ENCODE measurements at places on chromosomes 2 and 18.
A peak's percentile ranks its signal among the peaks of the same experiment; 100 is the strongest.

- no peak for DNase-seq
- H3K4me1 ChIP-seq = no peaks in the 10 kb centered on the region
- no peak overlapping the region for H3K4me3 ChIP-seq
- H3K27ac ChIP-seq = no peak overlapping the region
Observed at GRCh38 chr2:172962824-172963223, 112.8 kb upstream of the MAP3K20 start.

DNA sequence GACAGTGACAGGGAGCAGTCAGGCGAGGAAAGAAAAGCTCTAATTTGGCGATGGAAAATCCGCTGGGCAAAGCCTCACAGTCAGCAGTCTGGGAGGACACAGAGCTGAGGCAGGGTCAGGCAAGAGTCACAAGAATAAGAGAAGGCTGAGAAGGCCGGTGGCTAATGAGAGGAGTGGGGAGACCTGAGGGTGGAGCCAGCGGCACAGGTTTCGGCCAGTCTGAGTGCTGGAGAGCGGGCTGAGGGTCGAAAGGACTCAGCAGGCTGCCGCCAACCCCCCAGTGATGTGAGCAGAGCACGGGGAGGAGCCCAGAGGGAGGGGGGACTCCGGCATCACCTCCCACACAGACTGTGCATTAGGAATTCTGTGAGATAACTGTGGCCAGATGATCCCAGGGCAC lies 500.6 kb upstream of the MYT1L start:
- no peak for DNase-seq
- no peaks in the 10 kb centered on the region for H3K36me3 ChIP-seq
- no peaks in the 10 kb centered on the region for H3K4me1 ChIP-seq
- H3K27ac ChIP-seq = no peak overlapping the region

GRCh38 chr18:41923446-41923845 lies 31.6 kb upstream of the PIK3C3 start:
- H3K27ac ChIP-seq = no peak overlapping the region
- H3K4me1 ChIP-seq = no peaks in the 10 kb centered on the region
- no peak overlapping the region for H3K4me3 ChIP-seq

- H3K36me3 ChIP-seq = no peaks in the 10 kb centered on the region
- peak overlapping the region; percentile 44 for H3K4me3 ChIP-seq
- no peak overlapping the region for H3K27ac ChIP-seq
- no peaks in the 10 kb centered on the region for H3K4me1 ChIP-seq
- no peaks in the 10 kb centered on the region for H3K27me3 ChIP-seq
- peak; percentile 74 for DNase-seq
Observed at GRCh38 chr2:28956415-28956826, 24.7 kb upstream of the TOGARAM2 start.

DNA sequence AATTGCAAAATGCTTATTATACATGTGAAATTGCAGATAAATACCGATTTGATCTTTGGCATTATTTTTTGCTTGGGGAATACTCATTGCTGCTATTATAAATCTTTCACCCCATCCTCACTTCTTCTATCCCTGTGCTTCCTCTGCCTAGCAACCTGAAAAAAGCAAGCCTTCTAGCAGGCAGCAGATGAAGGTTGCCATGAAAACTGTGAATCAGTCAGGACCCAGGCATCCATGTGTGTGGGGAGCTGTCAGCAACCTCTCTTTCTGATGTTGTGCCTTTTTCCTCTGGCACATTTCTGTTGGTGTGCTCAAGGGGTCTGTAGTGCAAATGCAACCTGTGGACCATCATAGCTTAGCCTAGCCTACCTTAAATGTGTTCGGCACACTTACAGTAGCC lies 364.2 kb downstream of the LRRTM1 start:
- H3K4me3 ChIP-seq = no peak overlapping the region
- no peak for DNase-seq
- H3K4me1 ChIP-seq = no peaks in the 10 kb centered on the region
- no peaks in the 10 kb centered on the region for H3K36me3 ChIP-seq
- H3K27me3 ChIP-seq = no peaks in the 10 kb centered on the region

DNA sequence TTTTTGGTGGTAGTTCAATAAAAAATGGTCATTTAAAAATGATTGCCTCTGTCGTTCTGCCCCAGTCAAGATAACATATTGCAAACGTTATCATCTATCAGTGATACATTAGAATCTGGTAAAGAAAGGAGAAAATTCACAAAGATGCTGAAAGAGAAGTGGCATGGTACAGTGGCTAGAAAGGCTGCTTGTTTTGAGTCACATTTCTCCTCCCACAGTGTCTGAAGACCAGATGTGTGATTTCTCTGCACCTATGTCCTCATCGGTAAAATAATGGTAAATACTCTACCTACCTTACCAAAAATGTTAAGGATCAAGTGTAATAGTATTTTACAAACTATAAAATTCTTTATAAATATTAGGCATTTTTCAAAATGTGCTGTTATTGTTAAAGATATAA lies 76.1 kb upstream of the NOSTRIN start:
- no peak overlapping the region for H3K4me3 ChIP-seq
- no peaks in the 10 kb centered on the region for H3K4me1 ChIP-seq
- no peak overlapping the region for H3K27ac ChIP-seq
- no peak for DNase-seq
- H3K36me3 ChIP-seq = no peaks in the 10 kb centered on the region

GRCh38 chr18:7456376-7456775 lies 110.7 kb upstream of the PTPRM start:
- H3K27ac ChIP-seq = no peak overlapping the region
- DNase-seq = no peak
- H3K36me3 ChIP-seq = no peaks in the 10 kb centered on the region
- H3K4me1 ChIP-seq = no peaks in the 10 kb centered on the region
- H3K4me3 ChIP-seq = no peak overlapping the region
- no peaks in the 10 kb centered on the region for H3K27me3 ChIP-seq

GRCh38 chr18:8298186-8298585 lies 311.1 kb upstream of the RAB12 start:
- no peaks in the 10 kb centered on the region for H3K27me3 ChIP-seq
- H3K4me3 ChIP-seq = no peak overlapping the region
- DNase-seq = no peak
- no peaks in the 10 kb centered on the region for H3K4me1 ChIP-seq

DNA sequence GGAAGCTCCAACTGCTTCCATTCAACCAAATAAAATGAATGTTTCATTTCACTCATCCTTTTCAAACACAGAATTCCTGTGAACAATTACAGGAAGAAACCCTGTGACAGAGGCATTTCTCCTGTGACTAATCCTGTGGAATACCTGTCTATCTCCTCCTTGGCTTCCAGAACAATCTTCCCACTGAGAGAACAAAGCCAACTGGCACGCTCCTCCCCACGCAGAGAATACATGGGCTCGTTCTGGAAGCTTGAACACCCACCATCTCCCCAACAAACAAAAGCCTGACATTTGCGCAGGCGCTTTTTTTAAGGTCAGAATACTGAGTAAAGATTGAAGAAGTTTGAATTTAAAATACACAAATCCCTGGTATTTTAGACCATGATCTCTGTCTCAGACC lies 104.7 kb upstream of the SLC66A3 start:
- no peaks in the 10 kb centered on the region for H3K4me1 ChIP-seq
- H3K27ac ChIP-seq = no peak overlapping the region
- DNase-seq = no peak

- H3K27ac ChIP-seq = no peak overlapping the region
- H3K36me3 ChIP-seq = no peaks in the 10 kb centered on the region
- H3K4me1 ChIP-seq = no peaks in the 10 kb centered on the region
- H3K27me3 ChIP-seq = no peaks in the 10 kb centered on the region
- no peak overlapping the region for H3K4me3 ChIP-seq
- DNase-seq = no peak
Observed at GRCh38 chr2:128949360-128949759, 630.7 kb upstream of the HS6ST1 start.

GRCh38 chr2:143029141-143029540 lies 100.1 kb upstream of the ARHGAP15 start:
- no peaks in the 10 kb centered on the region for H3K4me1 ChIP-seq
- no peak overlapping the region for H3K27ac ChIP-seq
- no peak overlapping the region for H3K4me3 ChIP-seq
- no peak for DNase-seq
- H3K36me3 ChIP-seq = no peaks in the 10 kb centered on the region

- no peaks in the 10 kb centered on the region for H3K27me3 ChIP-seq
- no peak overlapping the region for H3K4me3 ChIP-seq
- H3K36me3 ChIP-seq = no peaks in the 10 kb centered on the region
- no peaks in the 10 kb centered on the region for H3K4me1 ChIP-seq
Observed at GRCh38 chr2:162215162-162215561, 28.1 kb downstream of the FAP start.

DNA sequence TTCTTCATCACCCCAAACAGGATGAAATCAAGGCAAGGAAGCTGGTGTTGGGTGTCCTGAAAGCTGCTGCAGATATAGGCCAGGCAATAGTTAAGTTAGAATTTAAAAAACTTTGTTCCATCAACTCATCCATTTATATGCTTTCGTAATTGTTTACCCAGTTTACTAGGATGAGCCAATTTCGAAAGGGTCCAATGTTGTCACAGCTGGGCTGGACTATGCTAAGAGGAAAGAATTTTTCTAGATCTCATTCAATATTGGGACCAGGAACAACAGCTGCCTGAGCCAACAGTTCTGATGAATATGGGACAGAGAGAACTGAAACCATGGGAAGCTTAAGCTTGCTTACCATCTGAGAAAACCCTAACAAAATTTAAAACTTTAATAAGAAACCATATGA lies 21.6 kb upstream of the SP3 start:
- DNase-seq = no peak
- H3K4me1 ChIP-seq = no peaks in the 10 kb centered on the region
- H3K27me3 ChIP-seq = no peaks in the 10 kb centered on the region
- no peak overlapping the region for H3K4me3 ChIP-seq

GRCh38 chr2:151650456-151650855 lies 83.8 kb downstream of the NEB start:
- H3K27ac ChIP-seq = no peak overlapping the region
- H3K27me3 ChIP-seq = no peaks in the 10 kb centered on the region
- peaks cover 4% of the 10 kb centered on the region for H3K4me1 ChIP-seq
- no peaks in the 10 kb centered on the region for H3K36me3 ChIP-seq
- H3K4me3 ChIP-seq = no peak overlapping the region
- no peak for DNase-seq

DNA sequence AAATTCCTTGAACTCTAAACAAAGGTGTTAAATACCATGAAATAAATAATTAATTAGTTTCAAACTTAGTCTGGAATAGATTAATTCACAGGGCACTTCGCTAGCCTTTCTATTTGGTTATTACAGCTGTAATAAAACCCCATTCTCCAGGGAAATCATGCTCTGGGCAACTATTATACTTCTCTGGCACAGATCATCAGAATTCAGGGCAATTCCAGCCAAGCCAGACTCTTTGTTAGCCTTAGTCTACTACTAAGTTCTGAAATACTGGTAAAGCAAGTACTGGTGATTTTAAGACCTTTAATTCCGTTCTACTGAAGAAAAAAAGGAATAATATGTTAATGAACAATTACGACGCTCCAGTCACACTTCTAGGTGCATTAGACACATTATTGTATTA lies 123.4 kb upstream of the PDE1A start:
- no peak for DNase-seq
- no peak overlapping the region for H3K27ac ChIP-seq
- no peaks in the 10 kb centered on the region for H3K4me1 ChIP-seq
- no peaks in the 10 kb centered on the region for H3K27me3 ChIP-seq

- H3K36me3 ChIP-seq = no peaks in the 10 kb centered on the region
- no peak overlapping the region for H3K4me3 ChIP-seq
- DNase-seq = no peak
- no peaks in the 10 kb centered on the region for H3K4me1 ChIP-seq
- no peaks in the 10 kb centered on the region for H3K27me3 ChIP-seq
Observed at GRCh38 chr2:16037808-16038457, 97.6 kb downstream of the MYCN start.

DNA sequence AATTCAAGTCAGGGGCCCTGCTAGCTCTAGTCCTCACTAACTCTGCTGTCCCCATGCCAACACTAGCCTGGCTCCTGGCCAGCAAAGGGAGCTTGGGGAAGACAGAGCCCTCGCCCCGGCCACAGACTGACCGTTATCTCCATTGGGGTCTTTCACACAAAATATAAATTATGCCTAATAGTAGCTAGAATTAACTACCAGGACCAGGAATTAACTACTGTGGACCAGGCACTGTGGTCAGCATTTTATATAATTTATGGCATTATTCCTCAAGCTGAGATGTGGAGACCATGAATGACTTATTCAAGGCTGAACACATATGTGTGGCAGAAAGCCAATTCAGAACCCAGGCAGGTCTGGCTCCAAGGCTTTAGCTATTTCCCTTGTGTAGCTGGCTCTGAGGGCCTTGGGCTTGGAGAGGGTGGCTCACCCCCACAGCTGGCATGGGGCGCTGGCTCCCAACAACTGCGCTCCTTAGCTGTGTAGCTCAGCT lies 49.2 kb downstream of the CELF4 start:
- no peak for DNase-seq
- no peaks in the 10 kb centered on the region for H3K36me3 ChIP-seq
- H3K4me3 ChIP-seq = no peak overlapping the region

GRCh38 chr2:53610260-53610659 lies 157.3 kb upstream of the CHAC2 start:
- H3K27ac ChIP-seq = no peak overlapping the region
- no peaks in the 10 kb centered on the region for H3K27me3 ChIP-seq
- H3K4me3 ChIP-seq = no peak overlapping the region
- H3K4me1 ChIP-seq = no peaks in the 10 kb centered on the region
- H3K36me3 ChIP-seq = no peaks in the 10 kb centered on the region
- no peak for DNase-seq

GRCh38 chr2:176324862-176325261 lies 55.6 kb downstream of the MTX2 start:
- H3K4me3 ChIP-seq = no peak overlapping the region
- H3K27me3 ChIP-seq = no peaks in the 10 kb centered on the region
- H3K36me3 ChIP-seq = no peaks in the 10 kb centered on the region
- no peaks in the 10 kb centered on the region for H3K4me1 ChIP-seq

DNA sequence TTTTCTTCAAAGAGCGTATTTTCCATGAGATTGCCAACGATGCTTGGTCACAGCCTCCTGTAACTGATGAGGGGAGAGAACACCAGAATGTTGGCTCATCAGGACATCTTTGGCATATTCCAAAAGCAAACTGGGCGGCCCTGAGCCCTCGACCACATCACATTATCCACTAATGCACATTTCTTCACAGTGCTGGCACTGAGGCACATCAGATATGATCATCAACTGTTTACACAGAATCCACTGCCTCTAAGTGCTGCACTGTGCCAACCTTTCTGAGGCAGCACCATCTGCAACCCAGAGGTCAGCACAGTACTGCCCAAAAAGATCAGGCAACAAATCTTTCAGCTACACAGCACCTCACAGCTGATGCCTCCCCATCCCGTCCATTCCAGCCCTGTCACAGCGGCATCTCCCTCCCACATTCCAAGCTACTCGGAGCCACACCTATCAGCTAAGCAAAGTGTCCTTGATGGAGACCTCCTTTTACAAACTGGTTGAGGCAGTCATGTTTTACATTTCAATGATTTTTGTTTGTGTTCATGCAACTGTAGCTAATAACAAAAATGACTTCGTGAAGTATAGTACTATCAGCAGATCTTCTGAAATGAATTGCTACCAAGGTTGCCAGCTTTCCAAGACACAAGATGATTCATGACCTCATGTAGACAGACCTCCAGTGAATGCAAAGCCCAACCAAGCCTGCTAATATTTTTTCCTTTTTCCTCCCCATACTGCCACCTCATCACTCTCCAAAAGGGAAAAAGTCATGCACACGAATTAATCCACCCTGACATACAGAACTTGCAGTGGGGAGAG lies 32.3 kb downstream of the MYO5B start:
- H3K27ac ChIP-seq = no peak overlapping the region
- no peaks in the 10 kb centered on the region for H3K27me3 ChIP-seq
- no peak for DNase-seq
- no peak overlapping the region for H3K4me3 ChIP-seq

Data from CD8-positive, alpha-beta memory T cell (primary cell).